ENCODE measurements at places on chromosomes 7 and 10.

- no peak for DNase-seq
Observed at GRCh38 chr7:127949769-127950222, 81.4 kb downstream of the LRRC4 start.

- DNase-seq, result no peak
Observed at GRCh38 chr10:35268791-35269257, 67.5 kb upstream of the CCNY start.

DNA sequence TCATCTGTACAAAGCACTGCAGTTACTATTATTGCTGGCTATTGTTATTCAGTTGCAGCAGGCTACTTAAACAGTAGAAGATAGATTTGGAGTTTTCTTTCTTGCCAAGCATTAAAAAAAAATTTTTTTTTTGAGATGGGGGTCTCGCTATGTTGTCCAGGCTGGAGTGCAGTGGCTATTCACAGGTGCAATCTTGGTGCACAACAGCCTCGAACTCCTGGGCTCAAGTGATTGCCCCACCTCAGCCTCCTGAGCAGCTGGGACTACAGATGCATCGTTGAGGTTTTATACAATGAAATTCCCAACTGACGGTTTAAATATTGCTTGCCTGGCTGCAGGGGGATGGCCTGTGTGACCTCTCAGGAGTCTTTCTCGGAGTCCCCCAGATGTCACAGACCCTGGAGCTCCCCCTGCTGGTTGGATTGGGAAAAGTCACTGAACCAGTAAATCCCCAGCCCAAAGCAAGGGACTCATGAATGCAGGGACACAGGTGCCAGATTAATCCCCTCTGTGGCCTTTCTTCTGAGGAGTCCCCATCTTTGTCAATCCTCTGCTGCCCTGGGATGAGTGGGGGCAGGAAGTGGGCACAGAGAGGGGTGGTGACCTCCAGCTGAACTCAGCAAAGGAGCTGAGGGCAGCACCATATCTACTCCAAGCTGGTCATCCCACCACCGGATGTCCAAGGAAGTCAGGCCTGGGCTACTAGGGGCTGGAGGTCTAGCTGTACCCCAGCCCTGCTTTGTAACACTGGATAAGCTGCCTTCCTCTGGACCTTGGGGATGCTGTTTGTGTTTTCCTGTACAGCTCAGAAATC, 149.6 kb downstream of the C10orf105 start:
- DNase-seq, result peak; percentile 80

DNA sequence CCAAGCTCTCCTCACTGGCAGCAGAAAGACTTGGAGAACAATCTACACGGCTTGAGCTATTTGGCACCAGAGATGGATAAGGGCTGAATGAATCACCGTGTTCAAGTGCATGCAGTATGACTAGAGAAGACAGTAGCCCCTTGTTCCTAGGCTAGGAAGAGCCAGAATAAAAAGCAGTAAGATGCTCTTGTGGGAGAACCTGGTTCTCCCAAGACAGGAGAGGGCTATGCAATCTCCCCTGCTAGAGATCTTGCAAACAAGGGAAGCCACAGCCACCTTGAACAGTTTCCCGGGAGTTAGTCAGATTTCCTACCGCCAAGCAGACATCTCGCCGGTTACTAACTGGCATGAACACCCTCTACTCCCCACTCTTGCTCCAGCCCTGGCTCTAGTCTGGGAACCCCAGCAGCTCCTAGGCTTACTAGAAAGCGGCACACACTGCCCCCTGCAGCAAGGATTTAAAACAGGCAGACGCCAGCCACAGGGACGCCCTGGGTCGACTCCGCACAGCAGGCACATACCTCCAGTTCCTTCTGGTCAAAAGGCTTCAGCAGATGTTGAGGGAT, 107.3 kb downstream of the SMURF1 start:
- DNase-seq, result peak; percentile 15

DNA sequence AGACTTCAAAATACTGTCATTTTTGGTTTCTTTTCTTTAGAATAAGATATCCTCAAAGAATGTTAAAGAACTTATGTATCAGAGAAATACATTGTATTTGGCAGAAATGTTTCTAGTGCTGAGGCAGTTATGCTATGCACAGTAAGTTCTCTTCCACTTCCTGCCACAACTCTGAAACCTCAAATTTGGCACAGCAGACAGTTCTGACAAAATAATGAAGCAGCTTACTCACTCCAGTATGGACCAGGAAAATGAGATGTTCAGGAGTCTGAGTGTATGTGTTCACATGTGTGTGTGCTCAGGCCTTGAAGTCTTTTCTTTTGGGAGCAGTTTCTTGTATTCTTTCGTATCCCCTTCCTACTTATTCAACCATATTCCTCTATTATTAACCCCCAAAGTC, 197.0 kb upstream of the AGK start:
- DNase-seq, result peak; percentile 10

- DNase-seq, result no peak
Observed at GRCh38 chr7:159097661-159098423, 46.8 kb downstream of the VIPR2 start.

DNA sequence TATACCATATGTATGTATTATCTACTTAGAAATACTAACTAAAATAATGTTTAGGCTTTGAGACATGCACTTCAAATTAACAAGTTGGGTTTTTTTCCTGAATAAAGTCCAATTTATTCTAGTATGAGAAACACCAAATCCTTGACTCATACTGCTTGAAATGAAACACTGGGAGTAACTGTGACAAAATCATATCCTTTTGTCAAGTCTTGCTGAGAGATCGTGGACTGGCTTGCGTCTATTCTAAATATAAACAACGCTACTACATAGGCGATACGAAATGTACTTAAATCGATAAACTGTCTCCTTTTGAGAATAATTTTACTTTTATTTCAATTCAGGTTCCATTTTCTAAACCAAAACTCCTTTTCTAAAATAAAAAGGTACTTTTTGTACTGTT, 16.3 kb downstream of the SMURF1 start:
- DNase-seq, result no peak

DNA sequence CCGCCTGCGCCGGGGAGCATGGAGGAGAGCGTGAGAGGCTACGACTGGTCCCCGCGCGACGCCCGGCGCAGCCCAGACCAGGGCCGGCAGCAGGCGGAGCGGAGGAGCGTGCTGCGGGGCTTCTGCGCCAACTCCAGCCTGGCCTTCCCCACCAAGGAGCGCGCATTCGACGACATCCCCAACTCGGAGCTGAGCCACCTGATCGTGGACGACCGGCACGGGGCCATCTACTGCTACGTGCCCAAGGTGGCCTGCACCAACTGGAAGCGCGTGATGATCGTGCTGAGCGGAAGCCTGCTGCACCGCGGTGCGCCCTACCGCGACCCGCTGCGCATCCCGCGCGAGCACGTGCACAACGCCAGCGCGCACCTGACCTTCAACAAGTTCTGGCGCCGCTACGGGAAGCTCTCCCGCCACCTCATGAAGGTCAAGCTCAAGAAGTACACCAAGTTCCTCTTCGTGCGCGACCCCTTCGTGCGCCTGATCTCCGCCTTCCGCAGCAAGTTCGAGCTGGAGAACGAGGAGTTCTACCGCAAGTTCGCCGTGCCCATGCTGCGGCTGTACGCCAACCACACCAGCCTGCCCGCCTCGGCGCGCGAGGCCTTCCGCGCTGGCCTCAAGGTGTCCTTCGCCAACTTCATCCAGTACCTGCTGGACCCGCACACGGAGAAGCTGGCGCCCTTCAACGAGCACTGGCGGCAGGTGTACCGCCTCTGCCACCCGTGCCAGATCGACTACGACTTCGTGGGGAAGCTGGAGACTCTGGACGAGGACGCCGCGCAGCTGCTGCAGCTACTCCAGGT, 29.7 kb downstream of the CHST12 start:
- no peak for DNase-seq

- DNase-seq, result no peak
Observed at GRCh38 chr10:28744069-28744768, 66.9 kb downstream of the BAMBI start.

DNA sequence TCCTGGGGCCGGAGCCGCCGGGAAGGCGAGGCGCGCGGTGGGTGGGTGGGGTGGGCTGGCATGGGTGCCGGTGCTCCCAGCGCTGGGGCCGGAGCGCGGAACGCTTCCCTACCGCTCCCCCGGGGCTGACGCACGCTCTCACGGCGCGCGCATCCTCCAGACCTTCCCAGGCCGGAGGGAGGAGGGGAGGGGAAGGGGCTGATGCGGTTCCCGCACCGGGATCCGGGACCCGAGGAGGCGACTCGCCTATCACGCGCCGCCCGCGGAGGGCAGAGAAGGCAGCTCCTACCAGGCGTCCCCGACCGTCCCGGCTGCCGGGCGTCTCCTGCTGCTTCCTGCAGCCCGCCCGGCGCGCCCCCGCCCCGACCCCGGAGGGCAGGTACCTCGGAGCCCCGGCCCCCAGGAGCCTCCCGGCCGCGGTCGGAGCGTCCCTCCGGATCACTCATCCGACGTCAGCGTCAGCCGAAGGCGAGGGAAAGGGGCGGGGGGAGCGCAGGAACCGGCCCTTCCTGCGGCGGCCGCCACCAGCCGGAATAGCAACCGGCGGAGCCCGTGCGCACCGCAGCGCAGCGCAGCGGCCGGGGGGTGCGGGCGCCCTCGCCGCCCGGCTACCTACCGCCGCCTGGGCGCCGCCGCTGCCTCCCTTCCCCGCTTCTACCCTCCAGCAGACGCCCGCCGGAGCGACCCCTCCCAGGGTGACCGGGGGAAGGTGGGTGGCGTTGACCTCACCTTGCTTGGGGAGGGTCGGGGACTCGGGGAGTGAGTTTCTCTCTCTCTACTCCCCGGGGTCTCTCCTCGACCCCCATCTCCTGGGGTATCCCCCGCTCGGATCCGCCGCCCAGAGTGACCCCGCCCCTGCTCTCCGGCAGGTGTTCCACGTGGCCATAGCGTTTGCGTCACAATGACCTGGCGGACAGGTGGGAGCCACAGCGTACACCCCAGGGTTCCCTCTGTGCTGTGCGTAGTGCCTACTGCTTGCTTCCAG, at the start of gene ICA1:
ICA1 (minus strand) TSS at position 457 of the 985 bp plus-strand sequence. CDS start 26,241 bp downstream, outside the sequence.
- DNase-seq, result peak; percentile 33

- no peak for DNase-seq
Observed at GRCh38 chr10:48516911-48517310, 88.0 kb downstream of the ARHGAP22 start.

DNA sequence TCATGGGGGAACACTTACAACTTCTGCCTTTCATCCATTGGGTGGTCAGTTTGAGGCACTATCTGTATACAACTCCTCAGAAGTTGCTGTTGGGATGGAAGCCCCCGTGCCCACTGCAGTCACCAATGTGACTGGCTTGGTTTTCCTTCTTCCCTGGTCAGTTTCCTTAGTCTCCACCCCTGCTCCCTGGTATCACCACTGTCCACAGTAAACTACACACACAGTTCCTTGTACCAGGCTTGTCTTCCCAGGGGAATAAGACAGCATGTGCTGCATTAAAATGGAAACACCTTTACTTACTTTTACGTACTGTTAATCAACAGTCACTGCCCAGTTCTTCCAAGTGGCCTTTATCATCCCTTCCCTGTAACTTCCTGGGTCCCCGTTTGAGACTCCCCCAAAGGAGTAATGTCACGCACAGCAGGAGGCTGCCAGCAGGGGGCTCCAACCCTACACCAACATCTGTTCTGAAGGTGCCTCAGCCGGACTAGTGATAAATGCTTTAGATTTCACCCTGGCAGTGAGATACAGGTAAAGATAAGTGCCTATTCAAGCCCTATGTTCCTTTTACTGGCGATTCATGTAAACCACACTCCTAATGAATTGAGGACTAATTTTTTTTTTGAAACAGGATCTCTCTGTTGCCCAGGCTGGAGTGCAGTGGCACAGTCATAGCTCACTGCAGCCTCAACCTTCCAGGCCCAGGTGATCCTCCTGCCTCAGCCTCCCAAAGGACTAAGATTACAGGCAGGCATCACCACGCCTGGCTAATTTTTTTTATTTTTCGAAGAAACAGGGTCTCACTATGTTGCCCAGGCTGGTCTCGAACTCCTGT, 45.3 kb upstream of the PIK3AP1 start:
- DNase-seq, result peak; percentile 67

GRCh38 chr10:6215683-6216484, 13.2 kb downstream of the PFKFB3 start:
- no peak for DNase-seq

- no peak for DNase-seq
Observed at GRCh38 chr7:113371416-113372043, 253.2 kb upstream of the SMIM30 start.

DNA sequence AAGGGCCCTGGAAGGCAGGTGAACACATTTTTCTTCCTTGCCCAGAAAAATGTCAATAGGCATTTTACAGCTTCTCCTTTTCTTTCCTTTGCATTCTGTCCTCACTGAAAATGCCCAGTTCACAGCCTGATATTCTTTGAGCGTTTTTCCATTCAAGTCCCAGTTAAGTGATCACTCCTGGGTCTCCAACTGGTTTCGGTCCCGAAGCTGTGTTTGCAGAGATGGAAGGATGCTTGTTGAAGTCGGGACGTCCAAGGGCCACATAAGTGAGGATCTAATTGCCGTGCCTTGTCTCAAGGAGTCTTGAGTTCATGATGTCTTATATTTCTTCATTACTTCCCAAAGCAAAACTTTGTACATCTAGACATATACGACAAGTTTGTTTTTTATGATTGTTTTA, 208.7 kb upstream of the PRKCQ start:
- no peak for DNase-seq

- DNase-seq, result no peak
Observed at GRCh38 chr10:132942101-132943057, at the start of gene CFAP46. Gene CFAP46 (minus strand): TSS chr10:132942570. CDS start chr10:132942484, 86 bp downstream.

- DNase-seq, result no peak
Observed at GRCh38 chr7:69617364-69617763, 19.1 kb downstream of the AUTS2 start.

GRCh38 chr10:33271969-33272583, 62.4 kb downstream of the NRP1 start:
- DNase-seq, result no peak

GRCh38 chr10:26571655-26572054, 125.8 kb upstream of the PDSS1 start:
- no peak for DNase-seq

GRCh38 chr7:90771281-90771680, 175.2 kb downstream of the CDK14 start:
- DNase-seq, result no peak

GRCh38 chr7:134639061-134639460, 7.6 kb upstream of the BPGM start:
- no peak for DNase-seq

DNA sequence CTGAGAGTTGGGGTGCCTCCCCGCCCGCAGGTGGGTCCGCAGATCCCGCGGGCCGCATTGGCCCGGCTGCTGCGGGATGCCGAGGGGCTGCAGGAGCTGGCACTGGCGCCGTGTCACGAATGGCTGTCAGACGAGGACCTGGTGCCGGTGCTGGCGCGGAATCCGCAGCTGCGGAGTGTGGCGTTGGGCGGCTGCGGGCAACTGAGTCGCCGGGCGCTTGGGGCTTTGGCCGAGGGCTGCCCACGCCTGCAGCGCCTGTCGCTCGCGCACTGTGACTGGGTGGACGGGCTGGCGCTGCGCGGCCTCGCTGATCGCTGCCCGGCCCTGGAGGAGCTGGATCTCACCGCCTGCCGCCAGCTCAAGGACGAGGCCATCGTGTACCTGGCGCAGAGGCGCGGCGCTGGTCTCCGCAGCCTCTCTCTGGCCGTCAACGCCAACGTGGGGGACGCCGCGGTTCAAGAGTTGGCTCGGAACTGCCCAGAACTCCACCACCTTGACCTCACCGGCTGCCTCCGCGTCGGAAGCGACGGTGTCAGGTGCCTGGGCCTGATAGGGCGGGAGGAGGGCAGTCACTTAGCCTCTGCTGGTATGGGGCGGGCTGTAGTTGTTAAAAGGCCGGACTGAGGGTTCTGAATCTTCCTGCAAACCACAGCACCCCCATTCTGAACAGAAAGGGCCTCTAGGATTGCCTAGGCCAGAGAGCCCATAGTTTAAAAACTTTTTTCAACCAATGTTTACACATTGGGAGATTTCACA, 1.3 kb downstream of the FBXL15 start:
- DNase-seq, result no peak

GRCh38 chr7:129773328-129773731, 161.8 kb downstream of the NRF1 start:
- DNase-seq, result no peak

- no peak for DNase-seq
Observed at GRCh38 chr7:134637934-134638719, 8.5 kb upstream of the BPGM start.
